ENCODE measurements at places on chromosomes 7 and 10. TPM values are rescaled to one million over a fixed set of nuclear protein-coding genes. Genes with fewer than 3 reads are reported as not detected.

DNA sequence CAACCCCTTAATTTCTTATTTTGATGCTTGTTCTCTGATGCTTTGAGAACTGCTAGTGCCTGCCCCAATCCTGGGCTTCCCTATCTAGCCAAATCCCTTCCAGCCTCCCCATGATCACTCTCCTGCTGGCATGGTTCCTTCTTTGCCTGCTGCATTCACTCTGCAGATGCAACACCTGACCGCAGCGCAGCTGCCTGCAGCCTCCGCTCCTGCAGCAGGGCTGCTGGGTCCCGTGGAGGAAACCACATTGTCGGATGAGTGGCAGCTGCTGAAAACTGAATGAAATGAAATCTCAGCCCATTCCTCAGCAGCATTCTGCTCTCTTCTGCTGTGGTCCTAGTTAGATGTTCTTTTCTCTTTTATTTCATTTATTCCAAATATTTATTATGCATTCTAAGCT is 320.3 kb downstream of the CCDC3 start:
- H3K4me1 ChIP-seq, result no peaks in the 10 kb centered on the region
- peak; percentile 61 for DNase-seq
- no peaks in the 10 kb centered on the region for H3K27me3 ChIP-seq
- no peak overlapping the region for H3K27ac ChIP-seq

GRCh38 chr7:94634502-94634901 is 21.4 kb downstream of the SGCE start:
- no peaks in the 10 kb centered on the region for H3K36me3 ChIP-seq
- H3K27me3 ChIP-seq, result no peaks in the 10 kb centered on the region
- DNase-seq, result no peak
- H3K4me1 ChIP-seq, result peaks cover 13% of the 10 kb centered on the region
- no peak overlapping the region for H3K27ac ChIP-seq

DNA sequence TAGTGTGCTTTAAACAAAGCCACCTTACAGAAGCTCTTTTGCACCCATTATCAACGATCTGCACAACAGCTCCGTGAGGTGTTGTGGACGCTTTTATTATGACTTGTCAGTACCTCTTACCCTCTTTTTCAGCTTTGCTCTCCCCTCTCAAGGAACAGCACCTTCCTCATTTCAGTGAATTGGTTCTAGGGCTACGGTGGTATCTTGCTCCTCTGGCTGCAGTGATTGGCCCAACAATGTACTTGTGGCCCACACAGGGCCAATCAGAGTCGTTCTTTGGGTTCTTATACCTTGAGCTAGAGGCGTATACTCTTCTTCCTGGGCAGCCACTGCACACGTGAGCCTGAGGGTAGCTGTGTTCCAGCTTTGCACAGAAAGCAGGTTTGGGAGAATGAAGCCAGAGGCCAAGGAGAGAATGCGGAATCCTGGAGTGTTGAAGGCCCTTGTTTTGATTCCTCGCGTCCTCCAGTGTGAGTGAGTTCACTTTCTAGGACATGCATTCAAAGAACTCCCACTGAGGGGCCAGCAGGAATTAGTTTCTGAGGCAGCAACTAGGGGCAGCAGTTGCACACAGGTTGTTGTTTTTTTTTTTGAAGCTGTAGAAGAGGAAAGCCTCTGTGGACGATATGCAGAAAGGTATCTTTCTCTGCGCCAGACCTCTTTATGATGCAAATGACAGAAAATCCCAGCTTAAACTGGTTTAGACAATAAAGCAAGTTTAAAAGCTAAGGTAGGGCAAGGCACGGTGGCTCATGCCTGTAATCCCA is 49.8 kb upstream of the PDZD8 start:
- H3K27me3 ChIP-seq, result no peaks in the 10 kb centered on the region
- H3K36me3 ChIP-seq, result no peaks in the 10 kb centered on the region
- H3K27ac ChIP-seq, result no peak overlapping the region
- H3K4me1 ChIP-seq, result no peaks in the 10 kb centered on the region
- H3K4me3 ChIP-seq, result no peak overlapping the region

DNA sequence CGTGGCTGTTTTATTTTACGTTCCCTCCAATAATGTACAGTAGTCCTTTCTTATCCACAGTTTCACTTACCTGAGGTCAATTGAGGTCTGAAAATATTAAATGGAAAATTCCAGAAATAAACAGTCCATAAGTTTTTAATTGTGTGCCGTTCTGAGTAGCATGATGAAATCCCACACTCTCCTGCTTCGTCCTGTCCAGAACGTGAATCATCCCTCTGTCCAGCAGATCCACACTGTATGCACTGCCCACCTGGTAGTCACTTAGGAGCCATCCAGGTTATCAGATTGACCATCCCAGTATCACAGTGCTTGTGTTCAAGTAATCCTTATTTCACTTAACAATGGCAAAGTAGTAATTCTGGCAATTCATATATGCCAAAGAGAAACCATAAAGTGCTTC is 46.3 kb downstream of the STARD3NL start:
- no peak overlapping the region for H3K27ac ChIP-seq
- no peak for DNase-seq
- H3K36me3 ChIP-seq, result peaks cover 53% of the 10 kb centered on the region
- H3K4me1 ChIP-seq, result peaks cover 8% of the 10 kb centered on the region
- no peak overlapping the region for H3K4me3 ChIP-seq

- H3K27me3 ChIP-seq, result no peaks in the 10 kb centered on the region
- H3K36me3 ChIP-seq, result no peaks in the 10 kb centered on the region
- H3K4me1 ChIP-seq, result peaks cover 49% of the 10 kb centered on the region
Observed at GRCh38 chr7:137950263-137950621, 51.6 kb downstream of the CREB3L2 start.

DNA sequence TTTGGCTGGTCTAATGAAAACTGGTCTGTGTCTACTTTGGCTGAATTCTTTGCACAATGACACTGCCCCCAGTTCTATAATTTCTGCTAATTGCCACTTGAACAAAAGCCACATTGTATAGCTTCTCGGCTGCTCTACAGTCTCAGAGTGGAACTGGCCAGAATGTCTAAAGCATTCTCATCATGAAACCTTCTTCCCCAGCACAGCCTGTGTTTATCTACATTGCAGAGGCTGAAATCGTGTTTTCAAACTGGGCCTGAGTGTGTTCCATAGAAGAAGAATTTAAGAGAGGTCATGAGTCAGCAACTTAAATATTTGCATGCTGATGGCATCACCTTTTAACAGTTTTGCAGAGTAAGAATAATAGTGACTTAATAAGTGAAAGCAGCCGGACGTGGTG is 177.2 kb downstream of the BUB3 start:
- H3K27me3 ChIP-seq, result no peaks in the 10 kb centered on the region
- no peaks in the 10 kb centered on the region for H3K4me1 ChIP-seq
- H3K4me3 ChIP-seq, result no peak overlapping the region
- H3K27ac ChIP-seq, result no peak overlapping the region
- DNase-seq, result no peak

- H3K27me3 ChIP-seq, result no peaks in the 10 kb centered on the region
- peaks cover 7% of the 10 kb centered on the region for H3K36me3 ChIP-seq
- H3K4me1 ChIP-seq, result no peaks in the 10 kb centered on the region
- no peak overlapping the region for H3K4me3 ChIP-seq
- no peak for DNase-seq
- H3K27ac ChIP-seq, result no peak overlapping the region
Observed at GRCh38 chr7:144384071-144384470, 19.4 kb downstream of the NOBOX start.

DNA sequence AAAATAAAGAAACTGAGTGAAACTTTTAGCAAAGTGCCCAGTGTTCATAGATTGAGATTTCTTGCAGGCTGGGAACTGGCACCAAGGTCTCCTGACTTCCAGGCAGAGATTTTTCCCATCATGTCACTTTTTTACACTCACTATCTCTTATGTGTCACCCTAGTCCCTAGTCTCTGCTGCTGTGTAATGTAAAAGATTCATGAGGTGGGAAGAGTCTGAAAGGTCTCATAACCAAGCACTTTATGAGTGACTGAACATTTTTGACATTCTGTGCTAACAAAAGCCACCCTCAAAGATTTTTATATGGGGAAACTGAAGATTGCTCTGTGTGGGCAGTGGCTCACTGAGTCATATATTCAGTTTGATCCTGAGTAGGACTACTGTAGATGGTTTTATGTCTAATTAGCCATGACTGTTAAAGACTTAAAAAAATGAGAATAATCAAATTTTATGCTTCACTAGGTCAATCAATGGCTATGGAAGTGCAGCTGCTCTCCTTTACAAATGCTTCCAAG is 900.3 kb upstream of the SORCS1 start:
- no peak for DNase-seq
- no peak overlapping the region for H3K27ac ChIP-seq
- H3K4me3 ChIP-seq, result no peak overlapping the region
- H3K36me3 ChIP-seq, result no peaks in the 10 kb centered on the region

GRCh38 chr7:44150466-44150832 is 9.3 kb upstream of the MYL7 start:
- H3K36me3 ChIP-seq, result no peaks in the 10 kb centered on the region
- H3K27me3 ChIP-seq, result peaks cover 1% of the 10 kb centered on the region
- no peak overlapping the region for H3K4me3 ChIP-seq
- peaks cover 11% of the 10 kb centered on the region for H3K4me1 ChIP-seq
- H3K27ac ChIP-seq, result no peak overlapping the region

GRCh38 chr7:74554178-74554577 is 100.5 kb downstream of the GTF2IRD1 start:
- H3K4me3 ChIP-seq, result no peak overlapping the region
- no peak overlapping the region for H3K27ac ChIP-seq
- H3K27me3 ChIP-seq, result no peaks in the 10 kb centered on the region
- DNase-seq, result no peak
- H3K4me1 ChIP-seq, result no peaks in the 10 kb centered on the region

- no peak overlapping the region for H3K4me3 ChIP-seq
- no peaks in the 10 kb centered on the region for H3K4me1 ChIP-seq
- DNase-seq, result no peak
- no peaks in the 10 kb centered on the region for H3K27me3 ChIP-seq
Observed at GRCh38 chr7:65722361-65722792, 150.5 kb upstream of the VKORC1L1 start.

GRCh38 chr7:93198472-93198871 is 27.8 kb downstream of the HEPACAM2 start:
- H3K4me3 ChIP-seq, result no peak overlapping the region
- H3K36me3 ChIP-seq, result no peaks in the 10 kb centered on the region
- H3K27ac ChIP-seq, result no peak overlapping the region
- no peak for DNase-seq
- H3K27me3 ChIP-seq, result no peaks in the 10 kb centered on the region

DNA sequence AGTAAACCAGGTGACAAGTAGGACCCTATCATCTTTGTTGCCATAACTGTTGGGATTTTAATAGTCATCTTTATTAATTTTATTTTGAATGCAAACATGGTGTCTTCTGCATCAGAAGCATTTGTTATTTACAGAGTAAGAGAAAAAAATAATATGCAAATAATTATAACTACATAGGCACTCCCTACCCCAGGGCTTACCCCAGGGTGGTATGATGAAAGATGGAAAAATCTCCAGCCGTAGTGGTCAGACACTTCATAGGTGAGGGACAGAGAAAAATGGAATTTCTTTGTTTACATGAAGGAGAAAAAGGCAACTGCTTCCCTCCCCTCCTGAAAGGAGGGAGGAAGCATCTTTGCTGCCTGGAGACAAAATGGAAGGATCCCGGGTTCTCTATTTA is 29.7 kb downstream of the STOX1 start:
- no peaks in the 10 kb centered on the region for H3K4me1 ChIP-seq
- no peak overlapping the region for H3K4me3 ChIP-seq
- no peaks in the 10 kb centered on the region for H3K36me3 ChIP-seq
- no peak overlapping the region for H3K27ac ChIP-seq
- no peaks in the 10 kb centered on the region for H3K27me3 ChIP-seq
- DNase-seq, result no peak

GRCh38 chr7:1412322-1413261 is 46.7 kb downstream of the MICALL2 start:
- DNase-seq, result peak; percentile 98
- no peak overlapping the region for H3K27ac ChIP-seq
- H3K36me3 ChIP-seq, result no peaks in the 10 kb centered on the region
- peaks cover 8% of the 10 kb centered on the region for H3K4me1 ChIP-seq
- H3K4me3 ChIP-seq, result no peak overlapping the region

DNA sequence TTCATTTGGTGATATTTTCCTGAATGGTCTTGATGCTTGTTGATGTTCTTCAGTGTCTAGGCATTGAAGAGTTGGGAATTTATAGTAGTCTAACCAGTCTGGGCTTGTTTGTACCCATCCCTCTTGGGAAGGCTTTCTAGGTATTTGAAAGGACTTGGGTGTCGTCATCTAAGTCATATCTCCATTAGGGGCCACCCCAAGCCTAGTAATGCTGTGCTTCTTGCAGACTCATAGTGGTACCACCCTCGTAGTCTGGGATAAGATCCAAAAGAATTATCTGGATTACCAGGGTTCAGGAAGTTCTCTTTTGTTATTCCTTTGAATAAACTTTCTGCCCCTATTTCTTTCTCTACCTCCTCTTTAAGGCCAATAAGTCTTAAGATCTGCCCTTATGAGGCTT is 319.4 kb upstream of the MYO3A start:
- H3K27me3 ChIP-seq, result no peaks in the 10 kb centered on the region
- no peak overlapping the region for H3K4me3 ChIP-seq
- no peak overlapping the region for H3K27ac ChIP-seq
- H3K4me1 ChIP-seq, result no peaks in the 10 kb centered on the region
- no peaks in the 10 kb centered on the region for H3K36me3 ChIP-seq
- no peak for DNase-seq

DNA sequence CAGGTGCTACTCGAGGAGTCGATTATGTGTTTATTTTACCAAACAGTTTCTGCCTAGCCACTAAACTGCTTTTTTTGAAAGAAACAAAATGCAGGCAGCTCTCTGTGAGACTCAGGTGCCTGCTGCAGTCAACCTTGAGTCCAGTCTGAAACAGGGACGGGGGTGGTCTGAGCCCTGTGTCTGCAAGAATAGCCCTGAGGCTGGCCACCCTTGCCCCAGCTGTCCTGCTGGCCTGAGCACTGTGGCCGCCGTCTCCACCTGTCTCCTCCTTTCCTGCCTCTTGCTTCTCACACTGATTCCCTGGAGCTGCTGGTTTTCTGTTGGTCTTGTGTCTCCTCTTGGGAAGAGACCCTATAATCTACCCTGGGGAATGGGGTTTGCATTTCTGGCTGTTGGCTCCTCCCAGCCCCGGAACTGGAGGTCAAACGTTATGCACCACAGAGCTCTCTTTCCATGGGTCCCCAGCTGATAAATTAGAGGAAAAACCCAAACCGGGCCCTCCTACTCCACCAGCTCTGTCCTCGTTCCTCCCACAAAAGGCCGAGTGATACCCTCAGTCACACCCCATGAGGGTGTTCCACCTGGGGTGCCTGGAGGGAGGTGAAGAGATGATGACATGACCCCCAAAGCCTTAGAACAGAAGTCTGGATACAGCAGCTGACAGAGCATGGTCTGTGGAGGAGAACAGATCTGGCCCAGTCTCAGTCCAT is 15.0 kb upstream of the SLC18A3 start:
- DNase-seq, result peak; percentile 4
- no peaks in the 10 kb centered on the region for H3K36me3 ChIP-seq

The TAS2R40 gene
- not detected for total RNA-seq

The NANOS1 gene
- 1.5 TPM for total RNA-seq

The ZNF853 gene
- total RNA-seq, result 10.3 TPM

The OR2A2 gene
- total RNA-seq, result not detected

The LDB3 gene
- total RNA-seq, result 0.67 TPM

All from upper lobe of left lung (tissue), 6 donors.